ENCODE measurements at places on chromosomes 13 and 19.

DNA sequence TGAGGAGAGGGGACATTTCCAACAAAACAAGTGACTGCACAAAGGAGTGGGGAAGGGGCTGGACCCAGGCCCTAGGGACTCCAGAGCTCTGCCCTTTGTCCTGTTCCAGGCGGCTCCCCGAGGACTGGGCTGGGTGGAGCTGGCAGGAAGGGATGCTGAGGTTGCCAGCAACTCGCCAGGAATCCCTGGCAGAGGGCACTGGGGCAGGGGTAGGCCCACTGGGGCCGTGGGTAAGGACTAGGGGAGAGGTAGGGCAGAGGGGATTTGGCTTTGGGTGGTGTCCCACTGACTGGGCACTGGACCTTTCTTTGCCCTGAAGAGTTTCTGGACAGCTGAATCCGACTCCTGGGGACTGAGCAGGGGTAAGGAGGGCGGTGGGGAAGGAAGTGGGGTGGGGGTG lies 7.9 kb downstream of the LIPE start:
- DNase-seq, result no peak

GRCh38 chr19:12166626-12167025 lies 3.7 kb downstream of the ZNF136 start:
- DNase-seq, result no peak

- DNase-seq, result no peak
These were observed 222.4 kb downstream of the UQCRFS1 start for GRCh38 chr19:28990522-28990921.

- peak; percentile 58 for DNase-seq
These were observed 37.8 kb downstream of the TNFSF14 start for GRCh38 chr19:6632002-6632621.

GRCh38 chr13:52850396-52851136 lies 2.1 kb upstream of the PCDH8 start:
- peak; percentile 65 for DNase-seq

Measured in left renal pelvis (tissue), 4 donors.